NCI-H1694 (cell line): ENCODE measurements at places on chromosomes 3 and 15.

DNA sequence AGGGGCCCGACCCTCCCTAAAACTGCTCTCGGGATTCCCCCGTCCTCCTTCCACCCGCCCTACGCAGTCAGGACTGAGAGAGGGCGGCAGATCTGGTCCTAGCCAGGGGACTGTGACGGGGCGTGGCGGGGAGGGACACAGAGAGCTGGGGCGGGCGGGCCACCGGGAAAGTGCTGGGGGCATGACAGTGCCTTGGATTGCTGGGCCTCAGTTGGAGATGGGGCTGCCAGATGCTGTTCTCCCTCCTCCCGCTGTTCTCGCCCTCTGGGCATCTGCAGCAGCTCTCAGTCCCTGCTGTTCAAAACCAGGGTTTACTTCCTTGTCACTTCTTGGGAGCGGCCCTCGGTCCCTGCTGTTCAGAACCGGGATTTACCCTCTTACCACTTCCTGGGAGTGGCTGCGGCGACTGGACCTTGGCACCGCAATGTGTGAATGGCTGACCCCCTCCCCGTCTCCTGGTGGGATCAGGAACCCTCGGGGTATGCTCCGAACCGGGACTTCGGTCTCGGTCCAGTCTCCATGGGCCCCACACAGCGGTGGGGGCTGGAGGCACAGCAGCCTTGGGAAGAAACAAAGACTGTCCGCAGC is 1.8 kb upstream of the RPP25 start:
- peak; percentile 89 for DNase-seq

DNA sequence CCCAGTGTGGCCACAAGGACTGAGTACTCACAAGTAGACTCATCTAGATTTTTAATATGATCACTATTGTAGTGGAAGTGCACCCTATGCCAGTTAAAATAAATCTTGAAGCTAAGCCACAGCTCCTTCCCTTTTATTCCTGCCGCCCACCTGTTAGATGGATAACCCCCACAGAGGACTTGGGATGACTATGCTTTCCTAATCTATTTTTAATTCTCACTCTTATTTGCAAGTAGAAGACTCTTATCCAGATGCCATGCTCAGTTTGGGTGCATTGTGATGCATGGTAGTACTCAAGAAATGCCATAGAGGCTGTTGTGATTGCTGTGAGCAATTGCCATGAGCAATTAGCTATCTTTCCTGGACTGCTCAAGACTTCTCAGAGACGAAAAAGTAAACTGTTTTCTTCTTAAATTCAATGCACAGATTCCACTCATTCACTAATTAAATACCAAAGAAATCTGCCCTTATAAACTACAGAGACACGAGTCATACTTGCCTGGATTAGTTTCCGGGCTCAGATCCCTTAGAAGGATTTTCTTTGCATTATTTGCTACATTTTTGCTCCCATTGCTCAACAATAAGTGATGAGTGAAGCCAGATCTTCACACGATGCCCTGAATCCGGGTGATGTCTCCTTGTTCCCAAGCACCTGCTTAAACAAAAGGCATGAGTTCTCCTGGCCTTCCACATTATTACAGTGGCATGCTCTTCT is 472.1 kb downstream of the SOX2 start:
- no peak for DNase-seq

GRCh38 chr15:31361764-31362515 is 35.3 kb downstream of the KLF13 start:
- DNase-seq = no peak

GRCh38 chr15:73632670-73633058 is 525 bp downstream of the NPTN start:
- no peak for DNase-seq

- no peak for DNase-seq
Observed at GRCh38 chr3:148711981-148712666, 14.4 kb downstream of the AGTR1 start.

- DNase-seq = no peak
Observed at GRCh38 chr15:64895285-64896065, 16.2 kb upstream of the ANKDD1A start.

GRCh38 chr3:161322781-161323568 is 48.3 kb downstream of the SPTSSB start:
- DNase-seq = no peak

- no peak for DNase-seq
Observed at GRCh38 chr3:126040386-126040785, 43.5 kb downstream of the SLC41A3 start.

- no peak for DNase-seq
Observed at GRCh38 chr3:73727117-73727821, 102.5 kb upstream of the PDZRN3 start.

DNA sequence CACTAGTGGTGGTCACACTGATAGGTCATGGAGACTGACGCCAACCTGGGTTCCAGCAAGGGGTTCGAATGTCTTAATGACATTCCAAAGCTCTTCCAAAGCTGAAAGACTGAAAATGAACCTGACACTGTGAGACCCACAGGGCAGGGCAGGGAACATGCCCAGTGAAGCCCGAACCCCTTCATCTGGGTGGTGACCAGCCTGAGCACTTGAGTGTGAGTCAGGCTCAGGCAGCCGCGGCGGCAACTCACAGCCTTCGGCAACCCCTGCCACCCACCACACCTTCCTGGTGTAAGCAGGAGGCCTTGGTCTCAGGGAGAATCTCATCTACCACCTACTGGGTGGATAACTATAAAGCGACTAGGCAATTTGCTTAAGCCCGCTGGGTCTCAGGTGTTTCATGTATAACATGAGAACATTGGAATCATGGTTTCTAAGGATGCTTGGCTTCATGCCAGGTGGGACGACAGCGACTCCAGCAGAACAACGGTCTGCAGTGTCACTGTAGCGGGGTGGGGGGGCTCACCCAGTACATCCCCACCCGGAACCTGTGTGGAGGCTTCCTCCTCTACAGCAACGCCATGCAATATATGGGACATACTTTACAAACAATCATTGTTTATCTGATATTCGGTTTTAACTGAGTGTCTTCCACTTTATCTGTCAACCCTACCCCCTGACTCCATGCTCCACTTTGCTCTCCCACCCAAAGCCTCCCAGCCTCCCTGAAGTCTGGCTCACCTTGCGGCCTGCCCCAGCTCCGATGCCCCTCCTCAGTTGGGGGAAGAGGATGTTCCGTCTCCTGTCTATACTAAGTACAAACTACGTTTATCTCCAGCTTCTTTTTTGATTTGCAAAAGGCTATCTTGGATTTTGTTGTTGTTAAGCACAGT is 125.0 kb upstream of the MEF2A start:
- DNase-seq = no peak

GRCh38 chr3:72338942-72339669 is 509.1 kb downstream of the SHQ1 start:
- DNase-seq = no peak

DNA sequence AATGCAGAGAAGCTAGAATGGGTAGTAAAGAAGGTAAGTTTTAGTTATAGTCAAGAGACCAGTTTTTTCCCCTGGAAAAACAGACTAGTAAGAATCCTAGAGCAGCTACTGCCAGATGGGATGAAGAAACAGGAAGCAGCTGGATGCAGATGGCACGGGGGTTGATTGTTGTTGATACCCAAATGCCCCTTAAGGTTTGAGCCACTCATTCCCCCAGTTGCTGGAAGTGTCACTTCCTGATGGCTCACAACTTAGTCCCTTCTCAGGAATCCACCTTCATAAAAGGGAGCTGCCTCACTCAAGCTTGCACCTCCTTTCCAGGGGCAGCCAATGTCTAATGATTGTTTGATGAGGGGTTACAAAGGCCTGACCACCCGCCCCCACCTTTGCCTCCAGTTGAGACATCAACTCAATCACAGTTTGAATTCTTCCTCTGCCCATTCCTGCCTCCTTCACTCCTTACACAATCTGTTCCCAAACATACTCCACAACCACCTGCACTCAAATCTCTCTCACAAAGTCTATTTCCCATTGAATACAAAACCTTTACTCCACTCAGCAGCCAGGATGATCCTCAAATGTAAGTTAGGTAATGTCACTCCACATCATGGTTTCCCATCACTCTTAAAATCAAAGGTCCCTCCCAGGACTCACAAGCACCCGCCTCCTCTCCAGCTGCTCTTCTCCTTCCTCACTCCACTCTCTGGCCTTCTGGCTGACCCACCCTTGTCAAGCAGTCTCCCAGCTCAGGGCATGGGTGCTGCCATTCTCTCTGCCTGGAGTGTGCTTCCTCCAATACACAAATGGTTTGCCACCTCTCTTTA is 450.1 kb upstream of the THBS1 start:
- DNase-seq = no peak

DNA sequence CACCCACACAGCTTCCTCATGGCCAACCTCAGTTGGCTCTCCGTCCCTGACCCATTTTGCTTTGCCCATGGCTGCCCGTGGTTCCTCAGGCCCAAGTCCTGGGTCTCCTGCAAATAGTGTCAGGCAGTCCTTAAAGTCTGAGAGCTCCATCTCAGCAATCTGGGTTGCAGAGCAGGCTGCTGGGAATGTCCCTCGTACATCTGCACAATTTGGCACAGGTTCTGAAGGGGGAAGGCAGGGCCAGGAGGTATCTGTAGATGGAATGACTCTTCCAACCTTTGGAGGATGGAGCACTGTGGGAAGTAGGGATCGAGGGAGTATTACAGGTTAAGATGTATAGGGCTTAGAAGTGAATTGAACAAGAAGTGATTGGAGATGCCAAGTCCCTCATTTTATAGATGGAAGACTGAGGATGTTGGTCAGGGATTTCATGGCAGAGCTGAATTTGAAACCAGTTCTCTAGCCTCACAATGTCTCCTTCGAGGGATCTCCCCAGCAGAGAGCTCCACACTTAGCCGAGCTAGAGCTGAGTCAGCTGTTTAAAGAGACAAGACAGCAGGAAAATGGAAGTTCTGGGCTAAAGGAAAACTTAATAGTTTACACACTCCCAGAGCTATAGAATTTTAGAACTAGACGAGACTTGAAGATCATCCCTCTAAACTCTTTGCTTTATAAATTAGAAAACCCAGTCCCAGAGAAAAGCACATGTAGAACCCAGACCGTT is 9.2 kb downstream of the CKMT1A start:
- no peak for DNase-seq

- DNase-seq = no peak
Observed at GRCh38 chr3:72559385-72559784, 288.9 kb downstream of the SHQ1 start.

- peak; percentile 35 for DNase-seq
Observed at GRCh38 chr3:49703443-49703927, 14.1 kb downstream of the RNF123 start.

DNA sequence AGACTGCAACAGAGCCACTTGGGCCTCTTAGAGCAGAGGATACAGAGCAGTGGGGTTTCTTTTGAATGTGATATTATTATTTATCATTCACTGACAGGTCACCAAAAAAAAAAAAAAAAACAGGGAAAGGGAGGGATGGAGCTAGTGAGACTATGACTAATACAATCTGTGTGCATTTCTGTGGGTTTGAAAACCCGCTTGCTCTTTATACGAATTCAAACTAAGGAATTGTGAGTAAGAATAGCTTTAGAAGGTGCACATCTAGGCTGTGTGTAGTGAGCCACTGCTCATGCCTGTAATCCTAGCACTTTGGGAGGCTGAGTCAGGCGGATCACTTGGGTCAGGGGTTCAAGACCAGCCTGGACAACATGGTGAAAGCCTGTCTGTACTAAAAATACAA is 186.6 kb upstream of the MANF start:
- DNase-seq = no peak

DNA sequence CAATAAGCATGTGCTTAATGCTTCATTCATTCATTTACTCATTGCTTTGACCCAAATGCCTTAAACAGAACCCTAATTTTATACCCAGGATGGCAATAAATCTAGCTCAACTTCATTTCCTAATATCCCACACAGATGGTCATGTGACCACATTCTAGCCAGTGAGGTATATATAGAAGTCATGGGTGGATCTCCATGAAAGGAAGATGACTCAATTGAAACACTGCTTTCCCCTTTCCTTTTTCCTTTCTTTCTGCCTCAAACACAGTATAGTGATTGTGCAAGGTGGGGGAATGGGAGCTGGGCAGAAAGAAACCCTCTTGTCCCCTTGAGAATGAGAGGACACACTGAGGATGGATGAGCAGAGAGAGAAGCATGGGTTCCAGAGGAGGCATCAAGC is 183.5 kb upstream of the PRICKLE2 start:
- DNase-seq = no peak

DNA sequence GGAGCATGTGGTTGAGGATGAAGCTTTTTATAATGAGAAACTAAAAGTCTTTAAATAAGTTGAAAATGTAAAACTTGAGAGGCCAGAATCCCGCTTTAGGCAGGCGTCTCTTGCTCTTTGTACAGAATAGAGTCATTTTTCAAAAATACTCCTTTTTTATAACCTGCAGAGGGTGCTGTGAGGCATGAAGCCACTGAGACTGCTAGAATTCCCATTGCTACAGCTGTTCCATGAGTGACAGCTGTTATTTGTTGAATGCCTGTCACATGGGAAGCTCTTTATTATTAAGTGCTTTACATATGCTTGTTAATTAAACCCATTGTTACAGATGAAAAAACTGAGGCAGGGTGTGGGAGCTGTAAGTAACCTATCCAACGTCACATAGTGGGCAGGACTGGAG is 18.5 kb downstream of the MINAR1 start:
- DNase-seq = peak; percentile 16

DNA sequence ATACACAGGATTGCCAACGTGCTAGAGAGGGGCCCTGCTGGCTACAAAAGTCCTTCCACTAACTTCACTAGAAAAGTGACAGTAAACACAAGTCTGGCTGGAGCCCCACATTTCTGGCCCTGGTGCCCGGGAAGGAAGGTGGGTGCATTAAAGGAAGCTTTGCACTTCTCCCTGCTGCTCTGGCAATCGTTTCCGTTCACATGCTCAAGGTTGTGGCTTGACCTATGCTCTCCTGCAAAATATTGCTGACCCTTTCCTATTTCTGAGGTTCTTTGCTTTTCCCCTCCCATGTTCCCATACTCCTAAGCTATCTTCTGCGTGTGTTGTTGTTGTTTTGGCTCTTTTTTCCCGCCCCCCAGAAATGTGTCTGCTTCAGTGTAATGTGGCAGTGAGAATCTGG is 9.1 kb upstream of the CCR3 start:
- no peak for DNase-seq

GRCh38 chr15:46413799-46414198 is 779.0 kb downstream of the SQOR start:
- no peak for DNase-seq

DNA sequence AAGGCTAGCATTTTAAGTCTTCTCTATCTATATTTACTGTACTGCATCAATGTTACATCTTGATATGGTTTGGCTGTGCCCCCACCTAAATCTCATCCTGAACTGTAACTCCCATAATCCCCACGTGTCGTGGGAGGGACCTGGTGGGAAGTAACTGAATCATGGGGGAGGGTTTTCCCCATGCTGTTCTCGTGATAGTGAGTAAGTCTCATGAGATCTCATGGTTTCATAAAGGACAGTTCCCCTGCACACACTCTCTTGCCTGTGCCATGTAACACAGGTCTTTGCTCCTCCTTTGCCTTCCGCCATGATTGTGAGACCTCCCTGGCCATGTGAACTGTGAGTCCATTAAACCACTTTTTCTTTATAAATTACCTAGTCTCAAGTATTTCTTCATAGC is 161.5 kb downstream of the TBC1D5 start:
- no peak for DNase-seq

- no peak for DNase-seq
Observed at GRCh38 chr3:38986901-38987300, 64.8 kb downstream of the SCN11A start.
